ENCODE measurements at places on chromosomes 5 and 9.

DNA sequence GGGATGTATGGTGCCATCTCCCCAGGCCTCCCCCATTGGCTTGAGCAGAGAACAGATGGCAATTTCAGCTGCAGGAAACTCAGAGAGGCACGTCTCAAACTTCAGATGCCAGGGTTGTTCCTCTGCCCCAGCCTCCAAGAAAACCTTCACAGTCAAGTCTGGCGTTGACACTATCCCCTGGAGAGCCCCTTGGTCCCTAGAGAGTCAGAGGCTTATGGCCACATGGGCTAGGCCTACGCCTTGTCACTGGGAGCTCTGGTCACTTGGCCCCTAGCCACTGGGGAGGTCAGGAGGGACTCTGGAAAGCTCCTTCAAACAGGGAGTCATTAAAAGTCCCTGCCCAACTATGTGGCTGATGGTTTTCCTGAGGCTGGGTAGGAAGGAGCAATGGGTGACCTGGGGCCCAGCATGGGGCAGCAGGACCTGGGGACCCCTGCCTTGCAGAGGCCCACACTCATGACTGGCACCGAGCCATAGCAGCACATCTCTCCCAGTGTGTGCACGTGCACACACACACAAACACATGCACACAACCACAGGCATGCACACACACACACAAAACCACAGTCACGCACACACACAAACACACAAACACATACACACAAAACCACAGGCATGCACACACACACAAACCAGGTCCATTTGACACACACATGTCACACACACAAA, 144.2 kb downstream of the GADD45G start:
- DNase-seq: no peak

DNA sequence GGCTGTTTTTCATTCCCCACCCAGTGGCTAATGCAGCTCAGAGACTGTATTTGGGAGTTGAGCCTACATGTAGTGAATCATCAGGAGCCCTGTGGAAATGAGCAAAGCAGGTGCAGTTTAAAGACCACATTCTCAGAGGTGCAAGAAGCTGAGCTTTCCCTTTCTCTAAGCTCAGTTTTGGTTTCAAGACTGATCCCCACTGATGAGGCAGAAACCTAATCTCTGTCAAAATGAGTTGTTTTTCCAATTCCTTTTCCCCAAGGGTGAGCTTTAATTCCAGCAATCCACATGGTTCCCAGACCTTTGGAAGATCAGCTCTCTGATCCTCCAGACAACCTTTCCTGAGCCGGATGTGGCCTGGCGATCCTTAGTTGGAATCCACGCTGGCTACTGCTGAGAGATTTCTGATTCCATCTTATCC, 420.5 kb downstream of the EBF1 start:
- no peak for DNase-seq

GRCh38 chr5:133925866-133926488, 42.4 kb downstream of the C5orf15 start:
- no peak for DNase-seq

GRCh38 chr5:142016556-142016955, 3.7 kb upstream of the GNPDA1 start:
- DNase-seq: no peak

GRCh38 chr9:137524981-137525317, 25.3 kb downstream of the PNPLA7 start:
- no peak for DNase-seq

DNA sequence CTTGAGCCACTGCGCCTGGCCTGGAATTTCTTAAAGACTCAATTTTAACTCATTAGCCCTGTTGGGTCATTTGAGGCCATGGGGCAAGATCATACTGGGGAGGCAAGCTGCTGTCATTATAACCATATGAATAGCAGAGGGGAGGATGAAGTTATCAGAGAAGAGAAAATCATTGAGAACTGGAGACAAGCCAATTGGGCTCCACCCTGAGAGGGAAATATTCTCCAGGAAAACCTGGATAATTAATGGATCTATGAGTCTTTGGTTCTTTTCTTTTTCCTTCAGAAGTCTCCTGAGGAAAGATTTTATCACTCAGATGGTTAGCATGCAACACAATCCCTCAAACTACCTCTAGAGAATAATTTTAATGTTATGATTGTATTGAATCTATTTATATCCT, 569.6 kb upstream of the TUSC1 start:
- DNase-seq: no peak

GRCh38 chr5:172251419-172251818, 32.1 kb downstream of the UBTD2 start:
- no peak for DNase-seq

- DNase-seq: no peak
Measured at GRCh38 chr9:76003041-76003440, 112.6 kb downstream of the PCSK5 start.

DNA sequence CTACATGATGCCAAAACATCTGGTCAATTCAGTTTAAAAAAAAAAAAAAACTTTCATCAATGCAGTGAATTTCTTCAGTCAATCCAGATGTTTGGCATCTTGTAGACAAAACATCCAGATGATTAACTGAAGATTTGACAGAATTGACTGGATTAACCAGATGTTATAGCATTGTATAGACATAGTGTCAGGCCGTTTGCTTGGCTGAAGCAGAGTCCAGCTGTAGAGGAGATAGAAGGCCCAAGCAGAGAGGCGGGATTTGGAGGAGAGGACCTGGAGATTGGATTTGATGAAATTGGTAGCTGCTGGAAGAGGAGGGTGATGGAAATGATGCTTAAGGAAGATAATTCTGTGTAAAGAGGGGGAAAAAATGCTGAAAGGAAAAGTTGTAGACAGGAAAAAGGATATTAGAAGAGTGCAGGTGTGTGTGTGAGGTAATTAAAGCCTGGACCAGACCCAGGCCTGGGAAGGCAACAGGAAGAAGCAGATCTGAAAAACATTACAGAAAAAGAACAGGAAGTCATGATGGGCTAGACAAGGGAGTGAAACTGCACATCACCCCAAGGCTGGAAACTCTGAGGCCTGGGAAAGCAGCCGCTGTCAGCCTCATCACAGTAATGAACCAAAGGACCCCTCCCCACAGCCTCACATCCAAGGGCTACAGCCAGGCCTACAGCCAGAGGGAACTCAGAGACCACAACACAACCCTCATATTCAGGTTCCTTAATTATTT, 258.3 kb downstream of the CWC27 start:
- no peak for DNase-seq

- no peak for DNase-seq
Measured at GRCh38 chr5:76972689-76973088, 19.8 kb downstream of the CRHBP start.

DNA sequence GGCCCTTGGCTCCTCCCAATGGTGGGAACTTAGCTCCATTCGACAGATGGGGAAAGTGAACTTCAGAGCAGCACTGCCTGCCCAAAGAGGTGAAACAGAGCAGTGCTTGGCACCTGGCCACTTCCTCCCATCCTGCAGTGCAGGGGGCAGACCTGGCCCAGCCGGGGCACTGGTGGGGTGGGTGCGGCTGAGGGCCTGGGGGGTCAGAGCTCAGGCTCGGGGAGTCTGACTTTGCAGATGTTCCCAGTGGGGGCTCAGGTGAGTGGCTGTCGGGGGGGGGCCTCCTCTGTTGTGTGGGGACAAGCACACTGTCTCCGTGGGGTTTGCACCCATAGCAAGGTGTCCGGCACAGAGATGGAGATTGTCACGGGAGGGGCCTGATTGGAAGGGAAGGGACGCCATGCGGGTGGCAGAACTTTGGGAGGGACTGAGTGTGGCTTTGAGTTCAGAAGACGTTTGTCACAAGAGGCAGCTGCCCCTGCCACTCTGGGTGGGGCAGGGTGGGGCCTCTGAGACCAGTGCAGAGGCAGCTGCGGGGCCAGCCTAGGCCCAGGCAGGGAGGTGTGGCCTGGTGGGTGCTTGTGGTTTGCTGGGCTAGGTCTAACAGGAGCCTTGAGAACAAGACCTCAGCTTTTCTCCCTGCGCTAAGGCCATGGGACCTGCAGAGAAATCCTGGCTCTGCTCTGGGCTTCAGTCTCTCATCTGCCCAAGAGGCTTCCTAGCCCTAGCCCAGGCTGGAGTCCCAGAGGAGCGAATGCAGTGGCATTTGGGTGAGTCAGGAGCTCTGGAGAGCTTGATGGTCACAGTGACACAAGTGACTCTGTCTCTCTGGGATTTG, 2.5 kb downstream of the MYMK start:
- DNase-seq: no peak

- no peak for DNase-seq
Measured at GRCh38 chr5:45623832-45624231, 72.3 kb downstream of the HCN1 start.

GRCh38 chr9:134776080-134776796, 104.4 kb upstream of the FCN2 start:
- DNase-seq: no peak

- DNase-seq: no peak
Measured at GRCh38 chr5:5473226-5473625, 50.7 kb downstream of the ICE1 start.

- DNase-seq: peak; percentile 1
Measured at GRCh38 chr5:128408622-128409021, 129.4 kb downstream of the FBN2 start.

- DNase-seq: no peak
Measured at GRCh38 chr5:74293182-74293581, 347.3 kb downstream of the ENC1 start.

GRCh38 chr5:93299681-93300308, 281.2 kb downstream of the NR2F1-AS1 start:
- no peak for DNase-seq

- DNase-seq: no peak
Measured at GRCh38 chr9:70495514-70495913, 81.1 kb upstream of the KLF9 start.

DNA sequence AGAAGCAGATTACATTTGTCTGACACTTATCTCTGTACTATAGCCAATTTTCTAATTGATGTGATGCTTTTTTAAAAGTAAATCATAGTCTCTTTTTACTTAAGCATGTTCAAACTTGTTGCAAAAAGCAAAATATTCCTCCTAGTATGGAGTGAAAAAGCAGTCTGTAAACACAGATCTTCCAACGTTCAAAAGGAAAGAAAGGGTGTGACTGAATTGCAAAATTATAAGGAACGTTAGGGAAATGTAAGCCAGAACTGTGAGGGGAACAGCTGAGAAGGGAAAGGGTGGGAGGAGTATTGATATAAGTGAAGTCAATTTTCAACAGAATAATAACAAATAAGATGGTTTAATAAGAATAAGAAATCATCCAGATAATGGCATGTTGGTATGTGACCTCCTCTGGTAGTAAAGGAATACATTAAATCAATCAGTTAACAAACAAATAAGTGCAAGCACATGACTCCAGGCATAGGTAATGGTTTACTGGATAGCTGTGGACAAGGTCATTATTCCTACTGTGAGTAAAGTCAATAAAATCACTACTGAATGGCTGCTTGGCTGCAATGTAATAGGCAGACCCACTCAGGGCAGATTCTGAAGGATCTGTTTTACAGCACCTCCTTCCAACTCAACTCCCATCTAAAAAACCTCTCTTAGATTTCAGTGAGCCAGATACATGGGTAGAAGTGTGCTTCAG, 239.1 kb upstream of the NMUR2 start:
- no peak for DNase-seq

- no peak for DNase-seq
Measured at GRCh38 chr5:28499766-28500290, 1461.4 kb upstream of the CDH9 start.

- DNase-seq: no peak
Measured at GRCh38 chr5:106154280-106154716, 1516.4 kb downstream of the EFNA5 start.

GRCh38 chr9:129336601-129337331, 158.7 kb upstream of the IER5L start:
- DNase-seq: no peak

GRCh38 chr9:20722221-20722620, 38.2 kb downstream of the FOCAD start:
- no peak for DNase-seq

GRCh38 chr5:40441733-40442132, 238.0 kb upstream of the PTGER4 start:
- DNase-seq: no peak

DNA sequence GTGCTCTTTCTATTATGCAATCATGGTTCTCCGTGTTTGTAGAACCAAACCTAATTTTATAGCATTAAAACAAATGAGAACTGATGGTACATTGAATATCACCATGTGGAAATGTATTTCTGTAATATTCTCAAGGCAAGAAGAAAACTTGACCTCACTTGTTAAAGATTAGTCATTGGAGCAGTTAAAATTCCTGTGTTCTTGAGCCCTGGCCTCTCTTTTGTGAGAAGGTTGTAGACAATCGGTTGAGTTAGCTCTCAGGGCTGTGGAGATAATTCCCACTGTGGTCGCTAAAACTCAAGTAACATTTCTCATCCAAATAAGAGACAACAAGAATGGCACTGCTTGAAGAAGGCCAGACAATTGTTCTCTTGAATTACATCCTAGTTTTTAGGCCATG, 216.0 kb upstream of the KLF4 start:
- no peak for DNase-seq

GRCh38 chr5:7376871-7377270, 19.1 kb upstream of the ADCY2 start:
- DNase-seq: no peak

- DNase-seq: no peak
Measured at GRCh38 chr5:52988335-52989024, 672 bp upstream of the ITGA2 start.

GRCh38 chr9:122991370-122991830, 42.1 kb upstream of the GPR21 start:
- DNase-seq: no peak

DNA sequence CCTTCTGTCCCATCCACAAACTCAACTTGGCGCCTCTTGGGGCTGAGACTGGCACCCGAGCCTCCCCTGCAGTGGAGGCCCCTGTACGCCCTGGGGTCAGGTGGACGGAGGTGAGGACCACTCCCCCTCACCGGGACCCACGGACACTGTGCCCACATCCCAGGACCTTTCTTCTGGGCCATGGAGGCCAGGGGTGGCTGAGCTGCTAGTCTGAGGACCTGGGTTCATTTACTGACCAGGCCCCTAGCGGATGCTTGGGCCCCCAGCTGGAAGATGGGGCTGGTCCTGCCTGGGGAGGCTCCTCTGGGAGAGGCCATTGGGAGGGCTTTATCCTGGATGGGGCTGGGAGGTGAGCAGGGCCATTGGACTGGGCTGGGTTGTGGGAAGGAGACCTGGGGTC, 16.9 kb upstream of the SLC6A19 start:
- DNase-seq: no peak

GRCh38 chr5:75640826-75641225, 29.6 kb downstream of the ANKDD1B start:
- no peak for DNase-seq

GRCh38 chr9:75359638-75360037, 271.3 kb downstream of the OSTF1 start:
- DNase-seq: no peak

Measured in NCI-H1930 (cell line).